LHCN-M2 (cell line): ENCODE measurements at places on chromosomes 13 and 19. TPM values are rescaled to one million over a fixed set of nuclear protein-coding genes. Genes with fewer than 3 reads are reported as not detected.

DNA sequence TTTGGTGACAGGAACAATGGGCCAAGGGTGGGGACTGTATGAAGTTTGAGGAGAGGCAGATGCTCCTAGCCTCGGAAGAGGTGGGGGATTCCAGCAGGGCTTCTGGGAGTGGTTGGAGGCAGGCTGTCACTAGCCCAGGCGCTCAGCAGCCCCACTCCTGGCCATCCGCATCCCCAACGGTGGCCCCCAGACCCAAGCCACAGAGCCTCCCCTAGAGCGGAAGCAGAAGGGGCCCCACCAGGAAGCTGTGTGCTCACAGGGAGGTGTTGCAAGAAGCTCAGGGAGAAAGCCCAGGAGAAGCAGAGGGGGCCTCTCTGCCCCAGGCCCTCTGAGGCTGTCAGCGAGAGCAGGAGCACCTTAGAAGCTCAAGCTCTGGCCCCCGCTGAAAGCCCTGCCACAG is 8.3 kb downstream of the PRAM1 start:
- no peak for DNase-seq

CALM3 gene
- 247 and 279 TPM in 2 replicates for total RNA-seq

- no peak for DNase-seq
Observed at GRCh38 chr19:27738569-27739193, 1474.3 kb downstream of the UQCRFS1 start.

DNA sequence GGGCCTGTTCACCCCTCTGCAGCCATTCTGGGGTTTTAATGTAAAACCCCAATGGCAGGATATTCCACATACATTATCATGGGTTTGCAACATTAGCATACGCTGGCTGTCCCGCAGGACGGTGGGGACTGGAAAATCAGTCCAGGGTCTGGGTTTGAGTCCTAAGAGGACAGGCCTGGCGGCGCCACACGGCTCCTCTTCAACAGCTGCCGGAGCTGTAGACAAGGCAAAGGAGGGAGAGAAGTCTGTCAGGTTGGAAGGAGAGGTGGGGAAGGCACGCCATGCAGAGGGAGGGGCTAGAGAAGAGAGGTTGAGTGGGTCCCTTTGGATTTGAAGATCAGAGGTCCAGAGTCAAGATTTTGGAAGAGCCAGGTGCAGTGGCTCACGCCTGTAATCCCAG is 11.9 kb downstream of the NFKBID start:
- DNase-seq: no peak

LRRC8E gene
- 1.6 and 1.9 TPM in 2 replicates for total RNA-seq

DNA sequence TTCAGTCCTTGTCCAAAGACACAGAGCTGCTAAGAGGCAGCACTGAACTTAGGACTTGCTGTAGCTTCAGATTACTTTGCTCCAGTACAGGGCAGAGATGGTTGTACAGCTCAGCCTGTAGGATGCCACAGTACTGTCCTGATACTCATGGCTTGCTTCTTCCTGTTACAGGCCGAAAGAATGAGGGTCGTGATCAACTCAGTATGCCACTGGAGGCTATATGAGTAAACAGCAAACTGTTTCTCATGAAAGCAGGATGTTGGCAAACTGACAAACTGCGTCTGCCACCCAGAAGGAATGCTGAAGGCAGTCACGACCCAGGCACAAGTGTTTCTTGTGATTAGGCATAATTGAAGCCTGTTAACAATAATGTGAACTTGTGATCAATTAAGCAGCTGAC is 2.8 kb downstream of the ZNF749 start:
- no peak for DNase-seq

KIR3DL1 gene
- total RNA-seq: not detected in 2 replicates

MATK gene
- not detected in 2 replicates for total RNA-seq

- DNase-seq: peak; percentile 54
Observed at GRCh38 chr13:75666646-75667351, 30.7 kb downstream of the LMO7 start.

GRCh38 chr19:3480383-3481091 is at the start of gene SMIM24:
Gene SMIM24 (minus strand): TSS chr19:3480525. CDS start chr19:3480463, 62 bp downstream.
- DNase-seq: no peak

DNA sequence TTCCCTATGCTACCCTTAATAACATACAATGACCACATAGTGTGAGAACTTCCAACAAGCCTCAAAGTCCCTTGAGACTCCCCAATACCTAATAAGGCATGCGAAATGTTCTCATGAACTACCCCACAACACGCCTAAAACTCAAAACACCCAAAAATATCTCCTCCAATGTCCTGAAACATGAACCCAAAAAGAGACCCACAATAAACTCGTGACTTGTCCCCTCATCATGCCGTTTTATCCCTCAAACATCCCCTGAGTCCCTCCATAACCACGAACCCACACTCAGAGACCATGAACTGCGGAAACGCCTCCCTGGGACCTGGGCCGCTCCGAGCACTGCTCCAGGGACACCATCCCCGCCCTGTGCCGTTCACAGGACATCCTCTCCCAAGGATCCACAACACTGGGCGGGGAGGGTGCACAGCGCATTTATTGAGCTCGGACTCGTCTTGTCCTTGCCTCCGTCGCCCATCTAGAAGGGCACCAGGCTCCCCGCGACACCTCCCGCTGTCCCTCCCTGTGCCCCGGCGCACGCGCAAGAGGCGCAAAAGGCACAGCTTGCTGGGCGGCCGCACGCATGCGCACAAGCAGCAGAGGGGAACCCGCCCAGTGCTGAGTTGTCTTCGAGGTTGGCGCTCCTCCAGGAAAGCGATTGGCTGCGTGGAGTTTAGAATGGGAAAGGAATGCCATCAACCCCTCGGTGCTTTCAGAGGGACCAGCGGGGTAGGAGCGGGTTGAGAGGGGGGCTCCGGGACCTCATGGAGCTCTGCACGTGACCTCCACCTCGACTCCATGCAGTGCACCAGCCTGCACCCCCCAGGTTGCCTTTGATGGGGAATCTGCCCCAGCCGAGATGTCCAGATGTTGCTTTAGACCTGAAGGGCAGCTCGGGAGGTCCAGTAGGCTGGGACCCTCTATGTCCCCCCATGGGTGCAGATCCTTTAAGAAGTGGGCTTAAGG is 8.8 kb downstream of the FXYD3 start:
- DNase-seq: peak; percentile 85

GRCh38 chr19:47280183-47280797 is 5.6 kb downstream of the INAFM1 start:
- no peak for DNase-seq

DNA sequence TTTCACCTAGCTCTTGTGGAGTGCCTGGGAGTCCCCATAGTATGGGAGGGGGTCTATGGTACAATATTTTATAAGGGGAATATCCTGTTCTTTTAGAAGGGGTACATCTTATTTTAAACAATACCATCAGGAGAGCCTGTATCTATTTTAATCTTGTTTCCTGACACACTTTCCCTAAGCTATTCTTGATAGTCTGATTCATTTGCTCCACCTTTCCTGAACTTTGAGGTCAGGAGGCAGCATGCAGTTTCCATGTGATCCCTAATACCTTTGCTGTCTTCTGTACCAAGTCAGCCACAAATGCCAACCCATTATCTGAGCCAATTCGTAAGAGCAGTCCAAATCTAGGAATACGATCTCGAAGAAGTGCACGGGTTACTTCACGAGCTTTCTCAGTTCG is 86.2 kb downstream of the SLC25A15 start:
- DNase-seq: no peak

STAP2 gene
- 1.1 and 2.9 TPM in 2 replicates for total RNA-seq

GRCh38 chr13:41694545-41695301 is 237.4 kb downstream of the RGCC start:
- DNase-seq: peak; percentile 90

DNA sequence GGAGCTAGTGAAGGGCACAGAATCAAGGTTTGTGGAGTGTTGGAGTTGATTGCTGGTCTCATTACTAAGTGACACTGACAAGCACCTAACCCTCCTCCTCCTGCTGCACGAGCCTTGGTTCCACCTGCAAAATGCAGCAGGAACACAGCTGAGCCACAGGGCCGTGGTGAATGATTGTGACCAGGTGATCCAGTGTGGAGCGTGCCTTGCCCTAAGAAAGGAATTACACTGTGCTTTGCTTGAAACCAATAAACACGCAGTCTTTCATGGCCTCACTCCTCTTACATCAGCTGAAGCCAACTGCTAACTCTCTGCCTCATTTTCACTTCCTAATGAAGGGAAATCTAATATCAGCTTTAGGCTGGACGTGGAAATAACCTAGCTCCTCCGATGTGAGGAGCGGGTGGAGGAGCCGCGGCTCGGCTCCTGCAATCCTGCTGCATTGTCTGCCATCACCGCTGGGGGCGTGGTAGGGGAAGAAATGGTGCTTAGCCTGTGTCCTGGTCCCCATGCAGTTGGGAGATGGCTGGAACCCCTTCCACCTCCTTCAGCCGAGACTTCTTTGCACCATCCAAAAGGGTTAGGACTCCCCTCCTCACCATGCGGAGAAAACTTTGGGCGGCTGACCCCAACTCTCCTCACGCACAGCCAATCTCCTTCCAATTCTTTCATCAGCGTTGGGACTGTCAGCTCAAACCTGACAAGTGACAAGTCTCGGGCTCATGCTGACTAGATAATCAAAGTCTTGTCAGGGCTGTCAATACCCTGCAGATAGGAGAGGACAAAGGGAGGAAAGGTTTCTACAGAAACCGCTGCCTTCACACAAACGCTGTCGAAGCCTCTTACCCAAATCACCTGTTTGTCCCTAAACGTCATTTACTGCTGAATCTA is 427.9 kb downstream of the ZNF536 start:
- DNase-seq: peak; percentile 4

GRCh38 chr13:32159137-32159869 is 127.7 kb downstream of the FRY start:
- no peak for DNase-seq

- no peak for DNase-seq
Observed at GRCh38 chr13:63492604-63493003, 2077.0 kb upstream of the PCDH20 start.
